ENCODE measurements at places on chromosomes 6 and 20.

- DNase-seq: peak; percentile 29
Measured at GRCh38 chr6:37794825-37795224, 24.7 kb upstream of the ZFAND3 start.

DNA sequence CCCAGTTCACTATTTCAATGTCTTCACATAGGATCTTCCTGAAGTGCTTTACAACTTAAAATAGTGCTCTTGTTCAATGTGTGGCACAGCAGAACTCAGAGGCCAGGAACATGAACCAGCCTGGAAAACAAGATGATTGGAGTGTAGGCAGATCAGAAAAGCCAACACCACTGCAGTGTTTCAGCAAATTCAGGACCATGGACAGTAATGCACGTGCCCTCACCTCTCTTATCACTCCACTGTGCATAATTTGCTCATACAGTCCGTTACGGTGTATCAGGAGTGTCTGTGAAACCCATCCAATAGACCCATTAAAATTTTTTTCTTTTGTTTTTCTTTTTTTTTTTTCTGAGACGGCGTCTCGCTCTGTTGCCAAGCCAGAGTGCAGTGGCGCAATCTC is 27.6 kb upstream of the HACE1 start:
- DNase-seq: no peak

DNA sequence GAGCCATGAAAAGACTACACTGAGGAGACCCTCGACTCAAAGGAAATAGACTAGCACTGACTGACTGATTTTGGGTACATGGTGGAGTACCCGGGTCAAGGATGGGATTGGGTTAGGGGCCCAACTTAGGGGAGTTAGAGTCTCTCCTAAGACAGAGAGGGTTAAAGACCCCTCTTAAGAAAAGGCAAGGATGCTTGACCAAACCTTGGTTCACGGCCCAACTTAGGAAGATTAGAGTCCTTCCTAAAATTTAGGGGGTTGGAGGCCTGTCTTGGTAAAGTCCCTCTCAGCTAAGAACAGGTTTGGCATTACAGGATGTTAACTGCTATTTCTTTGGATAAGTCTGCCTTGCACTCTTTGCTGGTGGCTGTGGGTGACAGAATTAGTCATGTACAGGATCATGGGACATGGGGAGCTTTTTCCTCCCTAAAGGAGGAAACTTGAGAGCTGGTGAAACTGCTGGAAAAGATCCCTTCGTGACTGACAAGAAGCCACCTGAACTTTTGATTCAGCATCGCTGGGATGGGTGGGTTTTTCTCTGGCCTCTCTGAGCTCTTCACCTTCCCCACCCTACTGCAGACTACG is 12.3 kb upstream of the SLC22A16 start:
- no peak for DNase-seq

DNA sequence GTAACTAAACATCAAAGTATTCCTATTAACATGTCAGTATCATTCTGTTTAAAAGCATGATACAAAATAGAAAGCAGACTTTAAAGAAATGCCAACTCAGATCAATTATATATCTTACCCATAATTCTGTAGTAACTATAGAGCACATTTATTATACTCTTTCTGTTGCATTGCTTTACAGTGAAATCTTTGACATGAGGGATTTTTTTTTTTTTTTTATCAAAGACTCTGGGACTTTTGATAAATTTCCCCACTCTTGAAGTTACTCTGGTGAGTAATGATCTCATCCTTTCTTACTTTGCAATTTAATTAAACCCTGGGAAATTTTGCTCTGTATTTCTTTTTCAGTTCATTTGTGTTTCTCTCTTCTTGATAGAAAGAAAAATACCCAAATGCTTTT is 17.4 kb downstream of the ADGRF4 start:
- DNase-seq: no peak

- peak; percentile 48 for DNase-seq
Measured at GRCh38 chr6:167956983-167957492, 40.4 kb upstream of the KIF25 start.

DNA sequence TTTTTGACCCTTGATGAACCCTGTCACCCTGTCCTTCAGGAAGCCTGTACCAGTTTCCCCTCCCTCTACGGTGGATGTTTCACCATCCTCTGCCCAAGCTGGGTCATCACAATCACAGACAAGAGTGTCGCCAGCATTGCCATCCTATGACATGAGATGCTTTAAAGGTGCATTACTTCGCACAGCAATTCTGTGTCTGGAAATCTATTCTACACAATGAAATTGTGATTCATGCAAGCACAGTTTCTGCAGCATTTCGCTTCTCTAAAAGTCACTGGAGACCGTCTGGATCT is 2.5 kb upstream of the ULBP2 start:
- DNase-seq: no peak

GRCh38 chr6:113924312-113924723 is 46.6 kb downstream of the HDAC2 start:
- no peak for DNase-seq

GRCh38 chr20:2387180-2387577 is 6.5 kb downstream of the TGM6 start:
- no peak for DNase-seq

- DNase-seq: no peak
Measured at GRCh38 chr6:1088492-1089001, 223.4 kb upstream of the FOXQ1 start.

- DNase-seq: no peak
Measured at GRCh38 chr6:8195040-8195713, 92.8 kb upstream of the EEF1E1 start.

DNA sequence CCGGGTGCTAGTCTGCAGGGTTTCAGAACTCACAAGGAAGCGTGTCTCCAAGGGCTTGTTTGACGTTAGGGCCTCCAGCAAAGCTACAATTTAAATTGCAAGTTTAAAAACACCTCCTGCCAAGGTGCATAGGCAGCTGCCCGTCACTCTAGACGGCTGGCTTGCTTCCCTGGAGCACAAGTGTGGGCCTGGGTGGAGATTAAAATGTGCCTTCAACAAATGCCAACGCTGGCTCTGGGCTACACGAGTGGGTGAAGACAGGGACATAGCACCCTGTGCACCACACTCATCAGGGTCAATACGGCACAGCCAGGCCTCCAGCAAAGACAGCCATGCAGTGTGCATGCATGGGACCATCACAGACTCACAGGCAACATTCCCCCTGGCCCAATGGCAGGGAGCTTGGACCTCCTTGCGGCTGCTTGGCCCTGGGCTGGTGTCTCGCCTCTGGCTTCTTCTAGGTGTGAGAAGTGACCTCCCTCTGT is 48.4 kb upstream of the FRMD1 start:
- no peak for DNase-seq

DNA sequence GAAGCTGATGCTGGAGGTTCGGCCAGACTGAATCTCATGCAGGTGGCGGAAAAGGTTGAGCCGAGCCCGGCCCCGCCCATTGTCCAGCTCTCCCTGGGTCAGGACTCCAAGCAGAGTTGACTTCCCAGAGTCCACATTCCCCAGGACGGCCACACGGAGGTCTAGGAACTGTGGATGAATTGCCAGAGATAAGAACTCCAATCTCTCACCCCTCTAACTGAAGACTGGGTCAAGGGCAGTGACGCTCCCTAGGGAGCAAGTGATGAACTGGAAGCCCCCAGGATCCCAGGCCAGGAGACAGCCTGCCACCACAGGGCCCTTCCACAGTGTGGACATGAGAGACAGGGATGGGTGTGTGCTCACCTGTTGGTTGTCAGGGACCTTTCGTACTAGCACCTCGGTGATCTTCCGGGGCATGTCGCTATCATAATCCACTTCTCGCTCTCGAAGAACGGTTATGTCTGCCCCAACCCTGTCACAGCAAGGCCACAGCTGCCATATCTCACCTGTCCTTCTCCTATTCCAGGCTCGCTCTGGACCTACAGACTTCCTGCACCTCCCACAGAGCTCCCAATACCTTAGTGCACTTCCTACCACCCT is 3.6 kb downstream of the GTPBP2 start:
- no peak for DNase-seq

GRCh38 chr6:79435746-79436145 is 101.5 kb downstream of the LCA5 start:
- DNase-seq: no peak

DNA sequence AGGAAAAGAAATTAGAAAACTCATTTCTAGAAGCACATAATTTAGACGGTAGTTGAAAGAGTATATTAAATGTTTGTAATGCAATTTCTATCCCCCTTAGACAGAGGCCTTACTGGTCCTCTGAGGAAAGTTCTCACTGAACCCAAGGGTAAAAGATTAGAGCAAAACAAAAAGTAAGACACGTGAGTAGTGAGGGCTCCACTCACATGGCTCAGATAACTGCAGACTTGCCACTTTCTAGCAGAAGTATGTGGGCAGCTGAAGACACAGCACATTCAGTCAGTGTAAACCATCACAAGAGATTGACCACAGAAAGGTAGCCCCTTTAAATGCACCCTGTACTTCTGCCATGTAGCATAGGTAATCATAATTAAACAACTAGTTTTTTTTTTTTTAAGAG is 193.8 kb downstream of the BTBD9 start:
- DNase-seq: no peak

DNA sequence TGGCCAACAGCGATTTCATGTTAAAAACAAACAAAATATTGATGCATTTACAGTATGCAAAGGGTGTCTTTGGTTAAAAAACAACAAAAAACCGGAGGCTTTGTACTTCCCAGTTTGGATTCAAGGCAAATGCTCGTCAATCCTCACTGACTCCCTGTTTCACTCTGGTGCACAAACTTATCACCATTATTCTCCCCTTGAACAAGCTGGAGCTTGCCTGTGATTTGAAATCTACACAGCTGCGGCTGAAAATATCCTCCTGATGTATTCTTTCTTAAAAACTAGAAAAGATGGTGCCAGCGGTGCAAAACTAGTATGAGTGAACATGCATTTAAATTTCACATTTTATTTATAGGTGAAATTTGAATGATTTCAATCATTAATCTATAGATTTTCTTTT is 3.3 kb downstream of the PERP start:
- no peak for DNase-seq

GRCh38 chr6:24907919-24908649 is 27.7 kb downstream of the RIPOR2 start:
- DNase-seq: no peak

DNA sequence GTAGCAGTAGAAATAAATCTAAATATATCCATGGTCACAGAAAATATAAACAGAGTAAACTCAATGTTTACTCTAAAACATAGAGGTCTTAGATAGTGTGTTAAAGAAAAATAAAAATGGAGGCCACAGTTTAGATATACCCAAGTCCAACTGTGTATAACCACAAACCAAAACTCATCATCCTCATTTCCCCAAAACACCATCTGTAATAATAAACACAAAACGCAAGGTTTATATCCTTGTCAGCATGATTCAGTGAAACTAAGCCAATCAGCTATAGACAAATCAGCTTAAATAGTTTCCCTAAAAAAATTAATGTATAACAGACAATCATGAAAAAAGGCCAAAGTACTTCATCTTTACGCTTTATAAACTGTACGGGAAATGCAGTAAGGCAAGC is 2.7 kb upstream of the HACE1 start:
- no peak for DNase-seq

- DNase-seq: no peak
Measured at GRCh38 chr20:55213653-55214052, 738.3 kb downstream of the DOK5 start.

DNA sequence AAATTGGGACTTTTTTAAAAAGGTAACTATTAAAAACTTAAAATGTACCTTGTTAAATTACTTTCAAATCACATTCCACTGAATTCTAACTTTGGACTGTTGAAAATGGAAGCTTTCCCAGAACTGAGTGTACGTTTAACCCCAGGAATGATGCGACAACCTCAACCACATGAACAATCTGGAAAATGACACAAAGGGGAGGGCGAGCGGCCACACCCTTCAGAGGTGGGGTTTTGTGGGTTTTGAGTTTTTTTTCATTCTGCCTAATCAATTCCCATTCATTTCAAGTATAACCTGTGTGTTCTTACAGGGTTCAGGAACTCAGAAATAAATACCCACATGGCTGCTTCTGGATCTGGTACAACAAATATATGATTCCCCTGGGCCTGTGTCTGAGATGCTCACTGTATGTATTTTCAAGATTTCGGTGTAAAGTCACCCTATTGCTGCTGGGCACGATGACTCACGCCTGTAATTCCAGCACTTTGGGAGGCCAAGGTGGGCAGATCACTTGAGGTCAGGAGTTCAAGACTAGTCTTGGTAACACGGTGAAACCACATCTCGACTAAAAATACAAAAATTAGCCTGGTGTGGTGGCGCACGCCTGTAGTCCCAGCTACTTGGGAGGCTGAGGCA is 21.6 kb downstream of the CNKSR3 start:
- peak; percentile 64 for DNase-seq

GRCh38 chr6:169079650-169080049 is 174.0 kb downstream of the THBS2 start:
- DNase-seq: no peak

- no peak for DNase-seq
Measured at GRCh38 chr6:25487012-25487411, 165.0 kb upstream of the SCGN start.

GRCh38 chr20:37980383-37980782 is 52.9 kb downstream of the TTI1 start:
- DNase-seq: no peak

DNA sequence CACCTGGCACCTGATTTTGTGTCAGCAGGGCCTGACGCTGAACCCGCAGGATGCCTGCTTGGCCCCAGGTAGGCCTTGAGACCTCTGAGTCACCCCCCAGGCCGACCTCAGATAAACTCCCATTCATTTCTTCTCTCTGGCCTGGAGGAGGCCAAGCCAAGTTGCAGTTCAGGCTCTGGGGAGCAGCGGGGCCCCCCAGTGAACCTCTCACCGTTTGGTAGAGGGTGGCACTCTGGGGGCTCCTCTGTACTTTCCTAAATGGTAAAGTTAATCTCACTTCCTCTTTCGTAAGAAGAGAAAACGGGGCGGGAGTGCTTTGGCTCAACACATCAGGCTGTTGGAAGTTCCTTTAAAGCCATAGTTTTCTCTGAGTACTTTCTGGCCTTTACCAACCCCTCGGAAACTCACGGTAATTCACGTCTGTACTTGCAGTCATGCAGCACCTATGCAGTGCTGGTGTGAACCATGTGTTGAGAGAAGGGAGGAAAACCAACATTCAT is 2.8 kb downstream of the SIRPA start:
- DNase-seq: no peak

DNA sequence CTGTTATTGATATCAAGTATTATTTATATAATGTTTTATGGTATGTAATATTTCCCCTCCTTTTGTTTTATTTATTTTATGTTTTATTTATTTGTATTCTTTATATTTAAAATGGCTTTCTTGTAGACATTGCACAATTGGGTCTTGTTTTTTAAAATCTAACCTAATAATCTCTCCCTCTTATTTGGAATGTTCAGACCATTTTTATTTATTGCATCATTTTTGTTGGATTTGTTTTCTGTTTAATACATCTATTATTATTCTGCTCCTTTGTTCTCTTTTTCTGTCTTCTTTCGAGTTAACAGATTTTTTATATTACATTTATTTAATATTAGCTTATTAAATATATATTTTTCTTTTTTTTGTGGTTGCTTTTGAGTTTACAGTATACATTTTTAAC is 43.1 kb upstream of the SLC35B3 start:
- no peak for DNase-seq

DNA sequence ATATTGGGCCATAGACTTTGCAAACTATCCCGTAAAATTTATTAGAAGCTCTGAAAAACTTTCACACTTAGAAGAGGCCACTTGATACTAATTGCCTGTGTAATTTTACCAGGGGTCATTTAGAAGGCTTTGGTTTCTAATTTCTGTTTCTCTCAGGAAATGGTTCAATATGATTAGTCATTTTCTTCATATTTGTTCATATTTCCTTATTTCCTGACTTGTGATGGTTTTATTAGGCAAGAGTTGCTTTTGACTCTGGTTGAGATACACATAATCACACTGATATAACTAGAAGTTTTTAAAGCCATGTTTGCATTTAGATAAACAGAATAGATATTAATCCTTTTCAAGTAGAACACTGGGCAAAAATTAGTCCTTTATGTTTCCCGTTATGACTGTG is 11.8 kb upstream of the HBS1L start:
- DNase-seq: no peak
